Activated T-cell treated with anti-CD3 and anti-CD28 coated beads for 48 hours (primary cell): ENCODE measurements at places on chromosomes 7 and 10.

GRCh38 chr7:104960741-104961448, 53.1 kb upstream of the KMT2E start:
- DNase-seq, result no peak

DNA sequence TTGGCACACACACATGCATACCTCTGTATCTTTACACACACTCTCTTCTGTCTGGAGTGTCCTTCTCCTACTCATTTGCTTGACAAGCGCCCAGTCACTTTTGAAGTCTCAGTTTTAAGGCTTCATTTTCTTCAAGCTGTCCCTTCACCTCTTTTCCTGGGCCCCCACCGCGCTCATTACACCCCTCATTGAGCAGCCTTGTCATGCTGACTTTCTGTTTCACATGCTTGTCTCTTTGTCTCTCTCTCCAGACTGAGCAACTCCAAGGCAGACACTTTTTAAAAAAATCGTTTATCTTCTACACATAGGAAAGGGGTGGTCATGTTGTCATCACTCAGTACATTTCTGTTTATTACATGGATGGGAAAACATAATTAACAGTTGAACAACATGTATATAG, 225.2 kb upstream of the FZD1 start:
- DNase-seq, result no peak

DNA sequence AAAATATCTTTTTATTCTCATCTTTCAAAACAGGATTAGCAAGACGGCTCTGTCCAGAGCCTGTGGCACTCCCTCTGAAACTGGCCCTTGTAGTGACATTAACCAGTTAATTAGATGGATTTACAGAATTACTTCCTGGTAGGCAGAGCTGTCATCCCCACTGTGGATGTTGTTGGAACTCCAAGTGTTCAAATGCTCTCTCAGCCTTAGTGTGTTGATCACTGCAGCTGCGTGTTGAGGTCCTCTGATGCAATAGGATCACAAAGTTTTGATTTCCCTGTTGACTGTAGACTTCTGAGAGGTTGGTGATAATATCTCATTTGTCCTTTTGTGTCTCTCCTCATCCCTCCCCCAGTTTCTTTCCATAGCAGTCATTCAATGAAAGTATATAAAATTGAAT, 117.3 kb upstream of the CDK6 start:
- peak; percentile 8 for DNase-seq

GRCh38 chr7:39898867-39899266, 51.2 kb upstream of the CDK13 start:
- DNase-seq, result no peak

- DNase-seq, result no peak
These were observed 197.5 kb downstream of the ARL4A start for GRCh38 chr7:12884856-12885440.

DNA sequence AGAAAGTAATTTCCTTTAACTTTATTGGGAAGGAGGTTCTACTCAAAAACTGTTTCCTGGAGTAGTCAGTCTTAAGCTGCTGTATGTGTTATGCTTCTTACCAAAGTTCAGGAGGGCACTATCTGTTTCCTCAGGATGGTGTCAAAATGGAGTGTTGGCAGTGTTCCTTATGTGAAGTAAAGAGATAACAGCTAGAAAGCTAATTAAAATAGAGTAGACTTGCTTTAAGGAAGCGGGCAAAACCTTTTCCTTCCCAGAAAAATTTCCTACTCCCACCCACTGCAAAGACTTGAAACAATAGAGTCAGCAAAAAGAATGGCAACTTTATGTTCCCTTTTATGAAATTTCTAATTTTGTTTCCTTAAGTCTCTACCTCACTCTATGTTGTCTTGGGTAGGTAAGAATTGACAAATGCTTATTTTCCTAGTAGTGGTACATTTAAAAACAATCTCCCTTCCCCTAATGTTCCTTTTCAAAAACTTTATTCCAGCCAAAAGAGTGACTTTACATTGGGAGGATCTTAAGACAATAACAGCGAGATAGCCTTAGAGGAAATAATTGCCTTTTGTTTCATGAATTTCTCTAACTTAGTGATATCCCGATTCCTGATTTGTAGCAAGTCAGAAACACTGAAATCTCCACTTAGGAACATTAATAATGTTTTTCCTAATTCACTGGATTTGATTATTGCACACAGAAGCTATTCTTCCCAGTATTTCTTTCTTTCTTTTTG, 26.5 kb upstream of the ENTPD1 start:
- no peak for DNase-seq

GRCh38 chr7:103905997-103906396, 83.5 kb downstream of the RELN start:
- no peak for DNase-seq

- peak; percentile 20 for DNase-seq
These were observed 95.2 kb downstream of the CLEC2L start for GRCh38 chr7:139618482-139619366.

DNA sequence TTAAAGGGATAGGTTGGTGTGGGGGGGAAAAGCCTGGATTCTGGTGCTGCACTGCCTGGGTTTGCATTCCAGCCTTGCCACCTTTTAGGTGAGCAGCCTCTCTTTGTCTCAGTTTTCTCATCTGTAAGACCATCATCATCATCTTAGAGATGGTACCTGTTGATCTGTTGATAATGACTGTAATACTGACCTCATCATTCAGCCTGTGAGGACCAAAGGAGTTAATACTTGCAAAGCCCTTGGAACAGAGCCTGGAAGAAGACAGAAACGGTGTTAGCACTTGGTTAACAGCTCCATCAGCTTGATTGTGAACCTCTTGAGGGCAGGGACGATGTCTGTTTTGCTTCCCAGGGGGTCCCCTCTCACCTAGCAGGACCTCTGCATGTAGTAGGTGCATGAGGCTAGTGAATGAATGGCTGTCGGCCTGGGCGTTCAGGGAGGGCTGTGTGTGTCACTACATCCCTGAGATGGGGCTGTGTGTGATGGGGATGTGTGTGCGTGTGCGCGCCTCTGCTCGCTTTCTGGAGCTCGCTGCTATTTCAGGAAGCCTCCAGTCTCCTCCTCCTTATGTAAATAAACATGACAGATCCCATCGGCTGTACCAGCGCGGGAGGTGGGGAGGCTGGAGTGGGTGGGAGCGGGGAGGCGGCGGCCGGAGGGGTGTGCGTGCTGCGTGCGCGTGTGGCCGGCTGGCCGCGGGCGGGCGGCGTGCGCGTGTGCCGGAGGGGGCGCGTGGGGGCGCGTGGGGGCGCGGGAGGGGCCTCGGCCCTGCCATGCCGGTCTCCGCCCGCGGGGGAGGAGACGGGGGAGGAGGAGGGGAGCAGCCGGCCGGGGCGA, 61.2 kb downstream of the NEURL1 start:
- DNase-seq, result no peak

- DNase-seq, result no peak
These were observed 13.1 kb downstream of the MAT1A start for GRCh38 chr10:80276335-80276734.

DNA sequence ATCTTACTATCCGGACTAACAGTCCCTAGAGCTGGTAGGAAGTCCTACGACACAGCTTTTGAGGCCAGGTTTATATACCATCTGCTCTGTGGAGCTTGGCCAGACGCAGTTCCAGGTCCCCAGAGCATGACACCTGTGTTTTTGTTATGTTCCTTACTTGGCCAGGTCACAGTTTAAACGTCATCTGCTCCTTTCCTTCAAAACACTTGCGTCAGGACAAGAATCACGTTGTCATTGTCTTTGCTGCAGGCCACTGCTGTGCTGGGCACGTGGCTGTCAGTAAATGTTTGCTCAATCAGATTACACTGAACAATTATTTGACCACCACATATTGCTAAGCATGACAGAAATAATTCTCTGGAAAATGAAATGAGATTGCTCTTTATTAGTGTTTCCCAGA, 23.9 kb downstream of the SLC18A2 start:
- DNase-seq, result no peak

- DNase-seq, result peak; percentile 73
These were observed 106.3 kb downstream of the GRK5 start for GRCh38 chr10:119313644-119314043.

GRCh38 chr7:115087437-115087836, 165.5 kb downstream of the MDFIC start:
- DNase-seq, result no peak

GRCh38 chr10:24415455-24416125, 206.7 kb downstream of the KIAA1217 start:
- DNase-seq, result no peak

DNA sequence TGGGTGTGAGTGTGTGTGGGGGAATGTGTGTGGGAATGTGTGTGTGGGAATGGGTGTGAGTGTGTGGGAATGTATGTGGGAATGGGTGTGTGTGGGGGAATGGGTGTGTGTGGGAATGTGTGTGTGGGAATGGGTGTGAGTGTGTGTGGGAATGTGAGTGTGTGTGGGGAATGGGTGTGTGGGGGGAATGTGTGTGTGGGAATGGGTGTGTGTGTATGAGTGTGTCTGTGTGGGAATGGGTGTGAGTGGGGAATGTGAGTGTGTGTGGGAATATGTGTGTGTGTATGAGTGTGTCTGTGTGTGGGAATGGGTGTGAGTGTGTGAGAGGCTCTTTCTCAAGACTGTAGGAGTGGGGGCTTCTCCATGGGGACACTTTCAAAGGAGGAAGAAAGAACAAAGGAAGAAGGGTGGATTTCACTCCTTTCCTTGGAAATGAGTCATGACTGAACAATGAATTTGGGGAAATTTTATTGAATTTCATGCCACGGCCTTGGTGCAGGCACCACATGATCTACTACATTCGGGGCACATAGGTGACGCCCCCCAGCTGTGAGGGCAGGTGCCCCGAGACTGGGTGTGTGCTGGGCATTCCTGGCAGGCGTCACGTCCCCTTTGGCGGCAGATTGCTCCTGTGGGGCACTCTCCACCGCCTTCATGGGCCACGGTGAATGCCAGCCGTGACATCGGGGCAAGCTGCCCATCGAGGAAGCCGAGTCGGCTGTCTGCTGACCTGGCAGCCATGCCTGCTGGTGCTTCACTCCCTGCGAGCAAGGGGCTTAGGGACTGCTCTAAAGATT, 88.8 kb upstream of the INSIG1 start:
- no peak for DNase-seq

GRCh38 chr10:102752934-102753664, 9.4 kb downstream of the WBP1L start:
- DNase-seq, result no peak
